ENCODE measurements at places on chromosomes 2 and 18.

DNA sequence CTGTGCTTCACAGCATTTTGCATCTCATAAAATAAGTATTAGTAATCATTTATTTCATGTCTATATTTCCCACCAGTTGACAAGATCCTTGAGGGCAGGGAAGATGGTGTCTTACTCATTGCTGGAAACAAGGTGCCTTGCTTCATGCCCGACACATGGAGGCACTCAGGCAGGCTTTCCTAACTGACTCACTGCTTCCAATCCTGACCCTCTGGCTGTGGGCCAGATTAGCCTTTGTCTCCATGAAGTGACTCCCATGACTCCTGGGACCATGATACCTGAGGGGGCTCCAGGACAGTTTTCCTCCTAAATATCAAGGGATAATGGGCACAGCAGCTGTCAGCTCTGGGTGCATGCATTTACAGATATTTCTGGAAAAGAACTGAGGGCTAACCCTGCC, 275.1 kb downstream of the AGPS start:
- DNase-seq = no peak

DNA sequence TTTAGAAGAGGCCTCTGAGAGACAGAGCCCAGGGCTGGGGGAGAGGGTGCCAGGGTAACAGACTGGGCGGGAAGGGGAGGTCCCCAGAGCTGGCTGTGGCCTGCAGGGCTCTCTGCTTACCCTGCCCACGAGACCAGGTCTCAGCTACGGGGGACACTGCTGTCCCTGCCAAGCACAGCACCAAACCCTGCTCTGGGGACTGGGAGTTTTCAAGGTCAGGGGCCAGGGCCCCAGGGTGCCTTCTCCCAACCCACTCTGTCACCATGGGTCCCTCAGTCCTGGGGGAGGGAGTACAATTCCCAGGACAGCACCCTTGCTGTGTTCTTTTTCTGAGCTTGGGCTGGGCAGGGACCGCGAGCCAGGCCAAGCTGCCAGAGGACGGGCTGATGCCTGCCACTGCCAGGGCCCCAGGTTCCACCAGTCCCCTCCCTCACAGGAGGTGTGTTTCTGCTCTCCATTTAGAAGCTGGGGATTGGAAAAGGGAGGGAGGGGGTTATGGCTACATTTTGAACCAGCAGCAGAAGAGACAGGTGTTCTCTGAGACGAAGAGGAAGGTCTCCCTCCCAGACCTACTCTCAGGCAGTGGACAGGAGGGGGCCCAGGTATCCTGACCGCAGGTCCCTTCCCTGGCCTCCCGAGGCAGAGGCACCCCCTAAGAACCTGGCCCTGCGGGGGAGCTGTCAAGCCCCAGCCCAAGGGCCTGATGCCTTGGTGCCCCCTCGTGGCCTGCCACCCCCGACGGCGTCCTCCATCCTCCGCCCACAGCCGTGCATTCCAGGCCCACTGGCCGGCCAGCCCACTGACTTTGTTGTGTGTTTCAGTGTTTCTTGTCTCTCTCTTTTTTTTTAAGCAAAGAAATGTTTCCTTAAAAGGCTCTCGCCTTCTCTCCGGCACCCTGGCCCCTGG, 80.4 kb downstream of the TNS1 start:
- no peak for DNase-seq

DNA sequence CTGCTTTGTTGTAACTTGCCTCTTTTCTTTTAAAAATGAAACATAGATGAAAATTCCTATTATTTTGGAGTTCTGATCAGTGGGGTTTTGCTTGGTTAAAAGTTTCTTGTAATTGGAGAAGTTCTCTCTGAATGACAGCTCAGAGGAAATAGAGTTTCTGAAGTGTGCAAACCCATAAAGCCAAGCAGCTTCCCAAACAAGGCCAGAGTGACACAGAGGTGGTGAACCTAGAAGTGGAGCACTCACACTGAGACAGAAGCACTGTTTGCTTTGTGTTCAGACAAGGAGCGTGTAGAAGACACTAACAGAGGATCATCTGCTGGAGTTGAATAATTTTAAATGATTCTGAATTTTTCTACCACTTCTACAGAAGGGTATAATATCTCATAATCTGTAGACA, 49.2 kb downstream of the FBXO48 start:
- no peak for DNase-seq

GRCh38 chr2:20111311-20112131, 60.1 kb upstream of the LAPTM4A start:
- no peak for DNase-seq

DNA sequence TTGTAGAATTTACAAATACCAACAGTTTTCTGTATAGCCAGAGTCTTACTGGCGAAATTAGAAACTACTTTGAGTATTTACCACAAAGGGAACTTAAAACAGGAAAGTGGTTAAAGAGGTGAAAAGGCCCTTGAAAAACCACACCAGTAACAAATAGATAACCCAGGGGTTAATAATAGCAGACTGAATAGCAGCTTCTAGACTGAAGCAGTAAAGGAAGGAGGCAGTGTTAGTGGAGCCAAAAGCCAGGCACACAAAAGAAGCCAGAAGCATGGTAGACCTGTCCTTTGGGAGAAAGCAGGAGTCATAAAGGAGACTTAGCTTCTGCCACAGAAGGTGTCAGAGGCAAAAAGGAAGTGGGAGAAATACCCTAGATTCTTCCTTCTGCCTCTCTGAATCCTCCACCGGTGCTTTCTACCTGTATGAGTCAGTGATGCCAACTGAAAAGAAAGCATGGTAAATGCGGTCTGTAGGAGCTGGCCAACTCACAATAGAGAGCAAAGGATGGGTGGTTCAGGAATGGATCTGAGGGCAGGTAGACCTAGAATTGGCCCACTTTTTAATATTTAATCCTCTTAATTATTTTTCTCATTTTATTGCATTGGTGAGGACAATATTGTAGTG, 97.3 kb downstream of the ARL6IP6 start:
- no peak for DNase-seq

GRCh38 chr2:82478641-82479040, 1980.4 kb downstream of the SUCLG1 start:
- no peak for DNase-seq

- no peak for DNase-seq
These were observed 195.3 kb upstream of the CDH2 start for GRCh38 chr18:28372186-28372585.

DNA sequence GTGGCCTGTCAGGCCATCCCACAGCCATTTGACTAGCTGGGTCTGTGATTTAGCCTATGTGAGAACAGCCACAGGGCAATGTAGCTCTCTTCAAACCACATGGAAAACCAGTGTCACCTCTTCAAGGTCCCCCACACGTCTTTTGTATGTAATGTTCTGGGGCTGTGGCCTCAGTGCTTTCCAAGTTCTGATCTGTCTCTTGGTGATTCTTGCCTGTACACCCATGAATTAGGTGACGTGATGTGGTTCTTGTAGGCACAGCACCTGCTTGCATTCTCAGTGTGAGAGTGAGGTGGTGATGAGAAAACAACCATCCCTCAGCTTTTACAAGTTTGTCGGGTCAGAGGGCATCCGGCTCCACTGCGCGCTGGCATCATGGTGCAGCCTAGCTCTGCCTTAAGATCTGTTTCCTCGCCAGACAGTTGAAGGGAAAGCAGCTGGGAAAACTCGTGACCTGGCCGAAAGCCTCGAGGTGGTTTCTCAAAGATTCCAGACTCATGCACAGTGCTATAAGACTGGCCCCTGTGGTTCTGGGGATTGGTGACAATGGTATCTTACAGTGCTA, 125.8 kb downstream of the TANC1 start:
- DNase-seq = no peak

GRCh38 chr2:216350214-216350791, 22.0 kb downstream of the MARCHF4 start:
- DNase-seq = no peak

DNA sequence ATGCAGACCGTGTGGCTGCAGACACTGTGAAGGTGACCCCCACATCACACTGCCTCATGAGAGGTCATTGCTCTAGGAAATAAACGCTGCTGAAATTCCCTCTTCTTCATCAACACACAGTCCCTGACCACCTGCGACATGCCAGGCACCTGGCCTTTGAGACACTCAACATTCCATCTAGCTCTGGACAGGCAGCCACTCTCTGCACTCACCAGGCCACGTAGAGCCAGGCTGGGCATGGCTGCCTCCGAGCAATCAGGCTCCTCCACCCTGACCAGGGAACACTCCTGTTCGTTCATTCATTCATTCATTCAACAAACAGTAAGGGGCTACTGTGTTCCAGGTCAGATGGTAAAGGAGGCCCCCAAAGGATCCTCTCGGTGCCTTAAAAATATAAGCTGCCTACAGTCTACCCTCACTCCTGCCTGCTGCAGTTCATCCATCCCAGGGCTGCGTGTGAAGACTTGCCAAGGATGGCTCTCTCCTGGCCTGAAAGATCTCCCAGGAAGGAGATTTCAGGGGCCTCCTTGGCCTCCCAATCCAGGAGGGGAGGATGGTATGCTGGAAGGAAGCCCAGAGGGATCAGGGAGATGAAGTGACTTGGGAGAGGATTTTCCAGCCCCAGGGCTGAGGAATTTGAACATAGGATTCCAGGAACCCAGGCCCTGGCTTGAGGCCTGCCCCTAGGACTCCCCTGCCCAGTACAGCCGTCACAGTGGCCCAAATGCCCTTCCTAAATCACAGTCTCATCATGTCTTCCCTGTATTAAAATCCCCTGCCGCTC, 66.7 kb downstream of the TNS1 start:
- DNase-seq = no peak

DNA sequence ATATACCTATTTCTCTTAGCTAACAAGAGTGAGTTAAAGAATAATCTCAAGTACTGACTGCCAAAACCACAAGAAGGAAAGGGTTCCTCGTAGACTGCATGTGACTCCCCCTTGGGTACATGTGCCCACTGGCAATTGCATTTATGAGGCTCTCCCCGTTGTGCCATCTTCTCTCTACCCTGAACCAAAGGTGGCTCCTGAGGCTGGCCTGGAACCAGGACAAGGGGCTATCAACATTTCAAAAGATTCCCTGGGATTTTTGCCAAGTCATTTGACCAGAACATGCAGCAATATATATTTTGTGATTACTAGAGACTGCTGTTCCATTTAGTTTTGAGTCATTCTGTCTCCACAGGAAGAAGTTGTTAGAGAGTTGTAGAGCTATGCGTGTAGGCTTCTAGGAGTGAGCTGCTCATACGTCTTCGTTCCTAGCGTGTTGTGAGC, 45.8 kb downstream of the LAMA3 start:
- no peak for DNase-seq

DNA sequence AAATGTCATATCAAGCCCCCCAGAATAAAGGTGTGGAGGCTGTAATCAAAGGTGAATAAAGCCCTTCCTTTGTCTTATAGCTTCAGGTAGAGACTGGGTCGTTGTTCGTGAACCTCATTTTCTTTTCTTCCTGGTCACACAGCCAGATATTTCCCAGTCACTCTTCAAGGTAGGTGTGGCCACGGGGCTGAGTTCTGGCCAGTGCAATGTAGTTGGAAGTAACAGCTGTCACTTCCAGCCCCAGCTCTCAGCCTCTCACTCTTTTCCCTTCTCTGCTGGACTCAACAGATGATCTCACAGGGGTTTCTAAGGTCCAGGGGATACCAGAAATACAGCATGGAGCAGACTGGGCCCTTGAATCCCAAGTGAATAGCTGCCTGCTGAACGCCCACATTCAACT, 15.8 kb upstream of the TRPM8 start:
- DNase-seq = no peak

- DNase-seq = no peak
These were observed 21.6 kb upstream of the PDIA6 start for GRCh38 chr2:10834068-10834655.

- no peak for DNase-seq
These were observed 11.0 kb downstream of the TANK start for GRCh38 chr2:161170958-161171932.

DNA sequence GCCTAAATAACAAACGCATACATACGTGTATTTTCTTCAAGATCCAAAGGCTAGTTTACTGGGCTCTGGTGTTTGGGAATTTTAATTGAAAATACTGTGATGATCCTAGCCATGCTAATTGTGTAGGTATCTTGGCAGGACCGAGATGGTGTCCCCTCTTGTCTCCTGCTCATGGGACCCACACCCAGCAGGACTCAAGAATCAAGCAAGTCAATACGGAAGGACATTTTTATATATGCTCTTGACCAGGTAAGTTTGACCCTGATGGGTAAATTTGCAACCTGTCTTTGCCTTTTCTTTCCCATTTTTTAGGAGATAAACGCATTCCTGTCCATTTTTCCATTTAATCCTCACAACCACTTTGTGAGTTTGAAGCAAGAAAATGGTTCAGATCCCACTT, 111.8 kb upstream of the MYCN start:
- no peak for DNase-seq

DNA sequence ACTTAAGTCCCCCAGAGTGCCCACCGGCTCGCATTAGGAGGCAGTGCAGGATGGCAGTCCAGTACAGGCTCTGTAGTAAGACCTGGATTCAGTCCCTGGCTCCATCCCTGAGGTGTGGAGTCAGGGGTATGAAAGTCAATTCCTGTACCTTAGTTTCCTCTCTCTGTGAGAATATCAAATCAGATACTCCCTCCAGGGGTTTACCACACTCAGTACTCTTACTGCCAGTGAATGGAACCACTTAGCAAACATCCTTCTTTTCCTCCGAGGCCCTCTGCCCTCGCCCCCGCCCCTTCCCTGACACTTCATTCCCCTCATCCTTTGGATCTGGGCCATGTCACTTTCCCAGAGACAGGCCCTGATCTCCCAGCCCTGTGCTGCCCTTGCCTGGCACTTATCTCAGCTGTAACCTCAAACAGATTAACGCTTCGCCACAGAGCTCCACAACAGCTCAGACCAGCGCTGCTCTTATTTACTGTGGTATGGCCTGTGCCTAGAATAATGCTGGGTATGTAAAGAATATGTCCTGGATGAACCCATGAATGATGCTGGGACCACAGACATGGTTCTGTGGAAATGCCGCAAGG, 159.0 kb upstream of the TMEM200C start:
- DNase-seq = no peak

- DNase-seq = no peak
These were observed 3.7 kb upstream of the HTR2B start for GRCh38 chr2:231128541-231128940.

DNA sequence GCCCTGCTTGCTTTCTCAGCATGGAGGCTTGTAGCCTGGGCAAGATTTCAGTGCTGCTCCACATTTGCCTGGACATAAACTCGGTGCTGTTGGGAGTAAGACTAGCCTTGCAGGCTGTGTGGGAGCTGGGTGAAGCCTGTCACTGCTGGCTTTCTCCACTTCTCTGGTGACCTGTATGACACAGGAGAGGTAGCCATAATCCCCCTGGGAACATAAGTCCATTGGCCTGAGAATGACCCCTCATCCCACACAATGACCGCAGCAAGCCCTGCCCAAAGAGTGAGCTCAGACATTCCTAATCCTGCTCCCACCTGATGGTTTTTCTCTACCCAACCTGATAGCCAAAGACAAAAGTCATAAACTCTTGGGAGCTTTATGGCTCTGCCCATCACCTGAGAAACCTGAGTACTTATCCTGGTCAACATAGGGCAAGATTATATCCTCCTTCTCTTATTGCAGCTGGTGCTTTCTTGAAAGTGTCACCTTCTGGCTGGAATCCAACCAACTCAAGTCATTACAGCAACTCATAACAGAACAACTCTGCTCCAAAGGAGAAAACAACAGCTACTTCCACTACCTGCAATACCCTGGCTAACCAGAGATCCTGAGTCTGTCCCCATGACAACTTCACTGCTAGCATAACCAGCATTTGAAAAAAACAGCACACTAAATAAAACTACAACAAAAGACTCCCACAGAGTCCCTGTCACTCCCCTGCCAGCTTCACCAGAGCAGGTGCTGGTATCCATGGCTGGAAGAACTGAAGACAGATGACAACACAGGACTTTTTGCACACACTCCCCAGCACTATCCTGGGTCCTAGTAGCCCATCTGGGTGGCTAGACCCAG, 834.4 kb upstream of the DDX18 start:
- DNase-seq = no peak

- DNase-seq = no peak
These were observed 5.8 kb upstream of the SEMA4C start for GRCh38 chr2:96875498-96876268.
